MCF 10A (cell line): ENCODE measurements at places on chromosomes 5 and 9. TPM values are rescaled to one million over a fixed set of nuclear protein-coding genes. Genes with fewer than 3 reads are reported as not detected.

GRCh38 chr5:169131616-169132301 is 169.2 kb downstream of the SLIT3 start:
- DNase-seq: no peak

DNA sequence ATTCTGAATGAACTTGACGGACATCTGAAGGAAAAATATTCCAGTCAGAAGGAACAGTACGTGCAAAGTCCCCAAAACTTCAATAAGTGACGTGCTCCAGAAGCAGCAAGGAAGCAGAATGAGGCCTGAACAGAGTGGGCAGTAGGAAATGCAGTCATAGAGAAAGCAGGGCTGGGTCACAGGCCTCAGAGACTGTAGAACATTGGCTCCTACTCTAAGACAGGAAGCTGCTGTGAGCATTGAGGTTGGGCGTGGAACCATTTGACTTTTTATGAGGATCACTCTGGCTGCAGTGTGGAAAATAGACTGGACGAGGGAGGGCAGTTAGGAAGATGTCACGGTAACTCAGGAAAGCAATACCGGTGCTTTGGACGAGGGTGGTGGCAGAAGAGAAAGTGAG is 64.0 kb downstream of the DOCK8 start:
- DNase-seq: no peak

The ARSI gene
- 0.19 and 0.25 TPM in 2 replicates for total RNA-seq

The SETX gene
- 41.1 and 44.6 TPM in 2 replicates for total RNA-seq

DNA sequence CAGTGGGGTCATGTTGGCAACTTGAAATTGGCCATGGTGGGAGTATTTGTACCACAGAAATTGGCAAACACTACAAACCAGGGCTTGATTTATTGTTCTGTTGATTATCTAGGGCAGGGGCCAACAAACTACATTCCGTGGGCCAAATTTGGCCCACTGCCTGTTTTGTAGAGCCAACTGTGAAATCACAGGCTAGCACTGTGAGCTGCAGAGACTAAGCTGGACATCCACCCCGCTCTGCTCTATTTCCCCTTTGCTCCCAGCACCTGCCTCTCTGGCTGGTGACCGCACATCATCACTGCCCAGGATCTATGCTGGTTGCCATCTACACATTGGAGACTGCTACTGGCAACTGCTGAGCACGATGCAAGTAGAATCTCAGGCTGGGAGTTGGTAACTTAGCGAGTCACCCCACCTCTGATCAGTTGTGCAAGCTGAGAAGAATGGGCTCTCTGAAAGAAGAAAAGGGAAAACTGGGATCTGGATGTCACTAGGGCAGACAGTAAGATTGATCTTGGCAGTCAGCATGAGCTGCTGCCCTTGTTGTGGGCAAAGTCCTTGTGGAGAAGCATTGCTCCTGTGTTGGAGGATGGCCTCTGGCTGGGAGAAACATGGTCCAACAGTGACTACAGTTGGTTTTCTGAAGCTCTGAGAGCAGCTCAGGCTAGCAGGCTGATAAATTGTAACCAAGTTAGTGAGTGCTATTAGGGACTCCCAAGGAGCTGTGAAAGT is 144.7 kb upstream of the RAD23B start:
- DNase-seq: no peak

- no peak for DNase-seq
Observed at GRCh38 chr9:119722384-119722783, 353.1 kb upstream of the BRINP1 start.

- no peak for DNase-seq
Observed at GRCh38 chr5:98085593-98085992, 687.9 kb upstream of the RGMB start.

DNA sequence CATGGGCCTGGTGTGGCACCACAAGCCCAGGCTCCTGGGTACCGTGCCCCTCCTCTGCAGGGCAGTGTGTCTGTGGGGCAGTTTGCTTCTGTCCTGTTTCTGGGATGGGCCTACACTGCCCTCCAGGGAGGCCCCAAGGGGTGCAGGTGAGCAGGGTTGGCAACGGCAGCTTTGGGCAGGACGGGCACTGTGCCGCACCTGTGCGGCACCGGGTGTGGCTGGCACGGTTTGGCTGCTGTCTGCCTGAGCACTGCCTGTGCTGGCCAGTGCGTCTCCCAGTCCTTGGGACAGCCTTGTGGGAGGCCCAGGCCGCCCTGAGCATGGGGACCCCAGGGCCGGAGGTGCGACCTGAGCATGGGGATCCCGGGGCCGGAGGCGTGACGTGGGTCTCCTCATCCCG is 37.2 kb downstream of the RXRA start:
- DNase-seq: peak; percentile 51

GRCh38 chr9:7243838-7244237 is 486.1 kb downstream of the KDM4C start:
- no peak for DNase-seq

DNA sequence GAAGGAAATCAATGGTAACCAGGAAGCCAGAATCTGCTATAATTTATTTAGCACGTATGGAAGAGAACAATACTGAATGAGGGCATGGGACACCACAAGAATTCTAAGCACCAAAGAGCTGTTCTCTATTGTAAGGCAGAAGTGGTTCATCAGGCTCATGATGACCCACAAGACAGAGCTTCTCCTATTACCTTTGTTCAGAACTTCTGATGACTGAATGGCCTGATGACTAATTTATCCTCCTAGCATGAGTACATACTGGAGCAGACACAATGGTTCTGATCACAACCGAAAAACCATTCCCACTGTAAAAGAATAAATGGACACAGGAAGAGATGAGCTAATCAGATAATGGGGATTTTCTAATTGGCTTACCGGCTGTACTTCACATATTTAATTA is 329.8 kb upstream of the PDE4D start:
- DNase-seq: no peak

The DRD1 gene
- total RNA-seq: not detected in 2 replicates

DNA sequence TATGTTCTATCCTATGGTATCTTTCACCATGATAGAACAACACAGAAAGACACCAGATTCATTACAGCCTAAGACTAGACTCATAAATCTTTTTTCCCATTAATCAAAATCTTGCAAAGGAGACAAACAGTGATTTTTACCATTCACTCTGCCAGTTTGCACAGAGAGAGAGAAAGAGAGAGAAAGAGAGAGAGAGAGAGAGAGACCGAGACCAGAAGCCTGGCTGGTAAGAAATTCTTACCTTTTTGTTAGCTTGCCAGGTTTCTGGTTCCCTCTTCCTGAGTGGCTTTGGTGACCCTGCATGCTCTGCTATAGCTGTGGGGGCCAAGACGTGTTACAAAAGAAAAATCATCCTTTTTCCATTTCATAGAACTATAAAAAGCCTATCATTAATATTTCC is 18.6 kb downstream of the TMEM161B start:
- no peak for DNase-seq

DNA sequence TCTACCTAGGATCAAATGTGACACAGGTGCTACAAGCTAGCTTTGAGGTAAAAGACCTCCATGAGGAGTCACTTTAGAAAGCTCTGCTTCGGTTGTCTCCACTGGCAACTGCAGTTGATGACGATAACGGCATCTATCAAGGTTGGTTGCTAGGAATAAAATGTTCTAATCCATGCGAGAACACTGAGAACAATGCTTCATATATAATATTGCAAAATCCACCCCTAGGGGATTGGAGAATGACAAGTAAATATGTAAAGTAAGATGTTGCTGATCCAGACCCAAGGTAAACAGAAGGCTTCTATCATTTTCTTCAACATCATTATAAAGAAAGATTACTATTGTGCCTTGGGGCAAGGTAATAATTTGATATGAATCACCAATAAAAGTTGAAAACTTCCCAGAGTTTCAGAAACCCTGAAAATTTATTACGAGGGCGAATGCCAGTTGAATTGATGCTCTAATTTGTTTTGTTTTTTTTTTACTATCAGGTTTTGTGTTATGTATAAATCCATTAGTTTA is 1003.4 kb downstream of the CDH18 start:
- peak; percentile 59 for DNase-seq

DNA sequence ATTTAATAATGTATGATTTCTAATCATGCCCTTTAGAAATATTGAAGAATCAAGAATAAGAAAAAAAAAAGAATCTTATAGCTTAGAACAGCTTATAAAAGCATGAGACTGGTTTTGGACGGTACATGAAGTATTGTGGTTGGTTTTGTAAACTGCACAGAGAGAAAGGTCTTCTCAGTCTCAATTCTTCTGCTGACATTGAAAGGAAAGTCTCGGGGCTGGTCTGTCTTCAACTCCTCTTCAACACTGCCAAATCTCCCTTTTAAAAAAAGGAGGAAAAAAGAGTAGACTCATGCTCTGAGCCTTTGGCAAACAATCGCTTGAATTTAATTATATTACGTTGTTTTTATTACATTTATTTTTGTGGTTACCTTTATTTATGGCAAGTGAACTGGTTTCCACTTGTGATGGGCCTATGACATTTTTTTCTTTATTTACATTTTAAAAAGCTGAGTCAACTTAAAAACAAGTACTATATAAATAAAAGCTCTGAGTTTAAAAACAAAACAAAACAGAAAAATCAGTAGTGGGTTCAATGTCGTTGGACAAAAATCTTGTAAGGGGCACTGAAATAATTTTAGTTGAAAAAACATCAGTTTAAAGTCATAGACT is 32.8 kb upstream of the EBF1 start:
- no peak for DNase-seq

GRCh38 chr5:10668697-10669096 is 92.3 kb downstream of the DAP start:
- DNase-seq: no peak

DNA sequence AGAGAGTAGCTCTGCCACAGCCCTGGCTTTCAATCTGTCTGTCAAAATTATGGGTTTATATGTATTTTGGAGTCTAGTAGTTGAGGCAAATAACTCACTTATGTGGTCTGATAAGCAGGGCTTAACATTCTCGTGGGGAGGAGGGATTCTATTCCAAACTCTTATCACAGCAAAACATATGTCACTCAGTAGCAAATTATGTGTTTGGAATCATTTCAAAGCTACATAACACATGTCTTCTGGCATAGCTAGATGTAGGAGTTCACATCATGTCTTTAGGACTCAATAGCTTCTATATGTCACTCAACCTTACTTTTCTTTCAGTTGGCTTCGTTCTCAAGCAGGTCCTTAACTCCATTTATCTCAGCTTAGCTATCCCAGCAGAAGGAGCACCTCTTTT is 144.5 kb upstream of the SEMA6A start:
- no peak for DNase-seq

DNA sequence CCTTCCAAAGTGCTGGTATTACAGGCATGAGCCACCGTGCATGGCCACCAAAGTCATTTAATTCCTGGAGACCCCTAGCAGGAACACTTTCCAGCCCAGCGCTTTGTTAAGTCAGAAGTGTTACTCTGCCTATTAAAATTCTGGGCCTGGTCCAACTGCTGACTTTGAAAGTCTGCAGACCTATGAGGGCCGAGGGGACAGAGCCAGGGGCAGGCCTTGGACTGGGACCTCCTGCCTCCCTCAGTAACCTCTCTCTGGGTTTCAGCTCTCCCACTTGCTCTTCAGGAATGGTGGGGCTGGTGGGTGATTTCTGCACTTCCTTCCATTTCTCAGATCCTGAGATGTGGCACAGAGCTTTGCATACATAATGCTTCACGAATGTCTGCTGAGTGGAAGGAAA is 9.7 kb downstream of the C5orf52 start:
- no peak for DNase-seq

DNA sequence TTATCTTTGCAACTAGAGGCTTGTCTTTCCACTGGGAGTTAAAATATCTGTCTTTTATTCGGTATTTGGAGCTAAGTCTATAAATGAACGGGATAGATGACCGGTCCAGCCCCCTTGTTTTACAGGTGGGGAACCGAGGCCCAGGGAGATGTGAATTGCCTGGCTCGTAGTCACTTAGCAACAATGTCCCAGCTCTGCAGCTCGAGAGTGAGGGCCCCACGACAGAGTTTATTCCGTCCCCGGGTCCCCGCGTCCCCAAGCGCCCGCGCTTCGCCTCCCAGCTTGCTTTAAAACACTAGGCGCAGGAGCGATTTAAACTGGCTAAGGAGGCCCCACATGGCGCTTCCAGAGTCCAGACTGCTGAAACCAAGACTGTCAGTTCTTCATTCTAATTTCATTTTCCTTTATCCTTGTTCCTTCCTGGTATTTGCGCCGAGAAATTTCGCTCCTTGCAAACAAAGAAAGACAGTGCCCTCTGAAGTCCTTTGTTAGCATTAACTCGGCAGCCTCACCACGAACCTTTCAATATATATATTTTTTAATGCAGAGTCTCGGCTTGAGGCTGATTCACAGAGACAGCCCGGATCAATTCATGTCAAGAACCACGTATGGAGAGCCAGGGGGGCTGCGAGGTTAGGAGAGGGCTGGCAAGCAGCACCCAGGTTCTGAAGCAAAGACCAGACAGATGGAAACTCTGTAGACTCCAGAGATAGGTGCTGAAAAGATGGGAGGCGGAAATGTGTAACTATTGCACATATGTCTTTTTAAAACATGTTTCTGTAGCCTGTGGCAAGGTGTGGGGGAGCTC is 1.4 kb upstream of the ENC1 start:
- DNase-seq: peak; percentile 88

DNA sequence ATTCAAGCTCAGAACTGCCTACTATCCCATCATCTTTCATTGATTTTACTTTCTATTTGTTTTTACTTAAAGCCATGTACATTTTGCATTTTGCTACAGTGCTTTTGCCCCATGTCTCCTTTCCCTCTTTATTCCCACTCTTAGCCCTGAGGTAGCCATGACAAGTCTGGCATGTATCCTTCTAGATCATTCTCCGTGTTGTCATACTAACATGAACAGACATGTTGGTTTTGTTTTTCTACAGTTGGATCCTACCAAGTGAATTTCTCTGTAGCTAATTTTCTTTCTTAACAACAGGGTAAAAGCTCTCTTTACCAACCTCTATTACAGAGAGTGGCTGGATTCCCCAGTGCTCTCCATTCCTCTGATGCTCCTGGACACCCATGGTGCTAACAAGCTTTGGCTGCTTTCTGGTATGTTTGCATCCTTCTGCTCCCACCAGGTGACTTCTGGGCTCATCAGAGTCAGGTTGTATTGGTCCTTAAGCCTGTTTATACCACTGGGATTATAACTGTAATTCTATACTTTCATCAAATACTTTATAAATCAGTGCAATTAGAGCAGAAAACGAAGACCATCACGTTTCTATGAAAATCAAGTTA is 38.8 kb upstream of the BOD1 start:
- DNase-seq: no peak

DNA sequence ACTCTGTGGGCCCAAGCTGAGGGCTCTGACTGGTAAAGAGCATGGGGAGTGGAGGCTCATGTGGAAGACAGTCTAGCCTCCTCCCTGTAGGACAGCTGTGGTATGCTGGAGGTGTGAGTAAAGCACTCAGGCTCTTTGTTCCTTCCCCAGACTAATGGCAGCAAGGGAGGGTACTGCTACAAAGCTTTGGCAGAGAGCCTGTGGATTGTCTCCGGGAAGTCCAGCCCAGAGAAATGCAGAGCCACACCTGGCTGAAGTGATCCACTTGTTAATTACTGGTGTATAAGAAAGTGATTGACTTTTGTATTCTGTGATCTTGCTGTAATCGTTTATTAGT is 161.7 kb downstream of the OXCT1 start:
- DNase-seq: peak; percentile 9

The PAPPA gene
- total RNA-seq: 6.1 and 7.0 TPM in 2 replicates

- no peak for DNase-seq
Observed at GRCh38 chr9:8332331-8332650, 532.7 kb upstream of the DMAC1 start.

- DNase-seq: no peak
Observed at GRCh38 chr9:93960221-93960970, 5.2 kb upstream of the BARX1 start.

The C9orf50 gene
- total RNA-seq: 0.20 TPM in 1 of 2 replicates, not detected in the other

The OCLN gene
- 9.0 and 21.7 TPM in 2 replicates for total RNA-seq

GRCh38 chr5:122730037-122730436 is 44.8 kb upstream of the SNX2 start:
- no peak for DNase-seq

The CNTNAP3 gene
- total RNA-seq: 9.9 and 11.2 TPM in 2 replicates

The AMBP gene
- total RNA-seq: not detected in 2 replicates

- DNase-seq: no peak
Observed at GRCh38 chr9:133477992-133478850, 678 bp downstream of the SLC2A6 start.

The AGXT2 gene
- total RNA-seq: not detected in 2 replicates
